ENCODE measurements at places on chromosomes 6 and 20.

- DNase-seq = peak; percentile 98
Measured at GRCh38 chr6:26122793-26123674, 35.8 kb downstream of the HFE start.

DNA sequence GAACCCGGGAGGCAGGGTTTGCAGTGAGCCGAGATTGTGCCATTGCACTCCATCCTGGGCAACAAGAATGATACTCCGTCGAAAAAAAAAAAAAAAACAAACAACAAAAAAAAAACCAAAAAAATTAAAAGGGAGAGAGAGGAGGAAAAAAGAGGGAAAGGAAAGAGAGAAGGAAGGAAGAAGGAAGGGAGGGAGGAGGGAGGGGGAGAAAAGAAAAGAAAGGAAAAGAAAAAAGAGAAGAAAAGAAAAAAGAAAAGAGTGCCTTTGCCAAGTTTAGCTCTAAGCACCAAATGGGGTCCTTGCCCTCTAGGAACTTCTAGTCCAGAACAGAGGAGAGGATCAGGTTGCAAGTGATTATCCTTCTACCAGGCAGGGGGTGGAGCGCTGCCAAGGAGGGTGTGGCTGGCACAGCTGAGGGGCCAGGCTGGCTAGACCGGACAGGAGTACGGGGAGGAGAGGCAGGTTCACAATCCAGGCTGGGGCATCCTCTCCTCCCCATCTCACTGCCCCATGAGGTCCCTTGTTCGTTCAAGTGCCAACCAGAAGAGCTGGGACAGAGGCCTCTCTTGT, 19.1 kb downstream of the GNAS start:
- no peak for DNase-seq

- no peak for DNase-seq
Measured at GRCh38 chr20:23368316-23369071, 6.5 kb downstream of the GZF1 start.

GRCh38 chr6:159267165-159267564, 98.0 kb downstream of the FNDC1 start:
- no peak for DNase-seq

- no peak for DNase-seq
Measured at GRCh38 chr6:38198219-38198618, 378.7 kb downstream of the ZFAND3 start.
